ENCODE measurements at places on chromosomes 3 and 15. TPM values are rescaled to one million over a fixed set of nuclear protein-coding genes. Genes with fewer than 3 reads are reported as not detected.

Gene SLC22A13
- not detected for total RNA-seq

Gene CEMIP
- 0.53 TPM for total RNA-seq

Gene NRG4
- not detected for total RNA-seq

Gene MYEF2
- 21.9 TPM for total RNA-seq

Gene COL8A1
- 187 TPM for total RNA-seq

Gene CCR8
- not detected for total RNA-seq

Gene NDUFB5
- 79.6 TPM for total RNA-seq

Gene ARHGEF26
- total RNA-seq, result 4.6 TPM

Gene SV2B
- 28.6 TPM for total RNA-seq

Gene ARL14
- total RNA-seq, result not detected

Gene LRRC15
- not detected for total RNA-seq

Gene MST1R
- total RNA-seq, result 0.18 TPM

Gene MUSTN1
- not detected for total RNA-seq

Data from glomerular endothelial cell (primary cell).